ENCODE measurements at places on chromosomes 2 and 18. TPM values are rescaled to one million over a fixed set of nuclear protein-coding genes. Genes with fewer than 3 reads are reported as not detected.

AMER3 gene
- total RNA-seq: not detected

- no peak for DNase-seq
These were observed 77.1 kb downstream of the ADAM23 start for GRCh38 chr2:206520450-206520849.

MOB1A gene
- total RNA-seq: 218 TPM

SULT1C4 gene
- not detected for total RNA-seq

- DNase-seq: peak; percentile 86
These were observed 263.8 kb downstream of the KCNE4 start for GRCh38 chr2:223315813-223316212.

GRCh38 chr2:232892843-232893242 lies 22.8 kb downstream of the SNORC start:
- no peak for DNase-seq

PKDCC gene
- total RNA-seq: 4.1 TPM

DSG4 gene
- total RNA-seq: not detected

DNA sequence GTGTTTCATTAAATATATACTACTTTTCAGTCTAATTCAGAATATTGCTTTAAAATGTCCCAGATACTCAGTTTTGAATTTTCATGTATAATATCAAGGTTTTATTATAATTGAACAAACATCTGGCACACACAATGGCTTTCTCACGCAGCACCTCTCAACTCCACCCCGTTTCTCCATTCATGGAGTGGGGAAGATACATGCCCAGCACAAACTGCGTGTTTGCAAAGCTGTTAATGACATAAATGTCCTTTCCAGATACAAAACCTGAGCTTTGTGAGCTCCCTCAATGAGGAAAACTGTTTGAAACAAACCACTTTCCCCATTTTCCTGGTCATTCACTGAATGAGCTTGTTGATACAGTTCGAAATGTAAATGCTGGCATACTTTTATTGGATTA lies 150.3 kb upstream of the RASGRP3 start:
- no peak for DNase-seq

DNA sequence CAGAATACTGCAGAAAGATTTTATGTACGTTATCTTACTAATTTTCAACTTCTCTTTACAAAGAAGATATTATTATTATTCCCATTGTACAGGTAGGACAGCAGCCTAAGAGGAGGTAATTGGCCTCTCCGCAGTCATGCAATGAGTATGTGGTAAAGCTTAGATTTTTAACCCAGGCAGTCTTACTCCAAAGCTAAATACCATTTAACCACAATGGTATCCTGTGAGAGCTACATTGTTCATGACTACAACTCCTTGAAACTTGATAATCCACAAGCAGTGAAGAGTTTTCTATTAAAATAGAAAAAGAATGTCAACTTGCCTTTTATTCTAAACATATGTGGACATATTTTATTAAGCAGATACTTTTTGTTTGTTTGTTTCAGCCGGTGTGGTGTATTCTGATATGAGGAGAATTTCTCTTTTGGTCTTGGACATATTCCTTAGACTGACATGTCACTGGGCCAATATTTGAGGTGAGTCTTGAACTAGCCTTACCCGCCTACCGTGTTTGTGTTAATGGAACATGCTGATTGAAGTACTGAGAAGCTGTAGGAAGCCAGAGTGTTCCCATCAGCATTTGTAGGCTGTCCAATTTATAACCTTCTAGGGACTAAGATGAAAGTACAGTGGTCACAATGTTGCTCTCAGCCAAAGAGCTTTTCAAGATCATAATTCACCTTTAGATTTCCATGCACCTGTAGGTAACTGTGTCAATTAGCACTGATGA lies 293.9 kb upstream of the DCC start:
- DNase-seq: no peak

DNA sequence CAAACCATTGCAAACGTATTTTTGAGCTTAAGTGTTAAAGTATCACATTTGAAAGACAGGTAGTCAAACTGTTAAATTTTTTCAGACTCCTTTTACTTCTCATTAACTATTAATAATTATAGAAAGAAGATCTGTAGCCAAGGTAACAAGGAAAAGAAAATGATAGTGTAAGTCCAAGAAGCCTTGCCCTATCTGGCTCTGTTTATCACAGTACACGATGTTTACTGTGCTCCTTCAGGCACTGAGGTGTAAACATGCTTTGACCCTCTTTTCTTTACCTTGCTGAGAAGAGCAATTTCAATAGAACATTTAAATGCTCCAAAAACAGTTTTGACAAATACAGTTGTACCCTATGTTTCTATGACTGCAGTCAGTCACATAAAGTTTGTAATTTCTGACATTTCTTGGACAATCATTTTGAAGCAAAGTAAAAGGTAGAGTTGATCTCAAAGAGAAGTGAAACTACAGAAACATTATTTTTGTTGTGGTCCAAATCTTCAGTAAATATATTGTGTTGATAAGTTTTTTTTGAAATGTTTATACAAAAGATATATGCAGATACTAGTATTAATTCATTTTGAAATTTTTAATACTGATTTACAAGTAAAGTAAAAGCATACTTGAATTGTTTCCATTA lies 152.6 kb upstream of the KYNU start:
- no peak for DNase-seq

NTSR2 gene
- not detected for total RNA-seq

DNA sequence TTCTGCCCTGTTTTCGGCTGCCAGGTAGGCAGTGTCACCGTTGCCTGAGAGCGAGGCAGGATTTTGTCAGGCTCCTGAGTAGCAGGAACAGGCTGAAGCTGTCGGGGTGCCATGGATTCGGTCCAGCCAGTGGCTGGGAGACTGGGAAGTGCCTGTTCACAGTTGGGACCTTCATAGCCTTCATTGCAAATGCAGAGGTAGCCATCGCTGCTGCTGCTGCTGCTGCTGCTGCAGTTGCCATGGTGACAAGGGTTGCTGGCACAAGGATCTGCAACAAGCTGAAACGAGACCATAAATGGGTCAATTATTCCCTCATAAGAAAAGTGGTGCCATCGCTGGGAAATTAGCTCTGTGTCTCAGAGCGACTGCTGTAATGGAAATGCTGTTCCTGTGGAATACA lies 122.7 kb downstream of the DNER start:
- DNase-seq: no peak

GRCh38 chr2:46147626-46148368 lies 149.4 kb upstream of the EPAS1 start:
- no peak for DNase-seq

VIL1 gene
- not detected for total RNA-seq

- DNase-seq: no peak
These were observed 242.2 kb downstream of the LOXHD1 start for GRCh38 chr18:46414863-46415262.

DNA sequence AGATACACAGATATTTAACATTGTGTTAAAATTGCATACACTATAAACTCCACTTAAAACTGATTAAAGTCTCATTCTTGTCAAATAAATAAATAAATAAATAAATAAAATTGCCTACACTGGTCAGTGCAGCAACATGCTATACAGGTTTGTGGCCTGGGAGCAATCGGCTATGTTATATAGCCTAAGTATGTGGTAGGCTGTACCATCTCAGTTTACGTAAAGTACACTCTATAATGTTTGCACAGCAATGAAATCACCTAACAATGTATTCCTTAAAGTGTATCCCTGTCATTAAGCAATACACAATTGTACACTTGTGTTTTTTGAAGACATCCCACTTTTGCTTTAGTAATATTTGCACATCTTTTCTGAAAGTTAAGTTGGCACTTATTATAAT lies 337.7 kb upstream of the SETBP1 start:
- no peak for DNase-seq

DNA sequence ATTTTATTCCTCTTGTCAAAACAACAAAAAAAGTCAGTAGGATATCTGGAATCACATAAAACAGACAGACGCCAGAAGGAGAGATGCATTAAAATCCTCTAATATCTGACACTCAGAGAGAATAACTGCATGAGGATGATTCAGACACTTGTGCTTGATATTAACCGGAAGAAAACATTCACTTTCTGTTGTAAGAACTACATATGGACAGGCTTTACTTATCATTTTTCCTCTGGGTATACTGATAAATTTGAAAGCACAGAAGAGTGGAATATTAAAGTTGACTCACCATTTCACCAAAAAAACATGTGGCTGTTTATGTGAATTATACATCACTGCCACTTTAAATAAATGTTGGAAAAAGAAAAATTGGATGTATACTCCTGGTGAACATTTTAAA lies 589.1 kb upstream of the CDH2 start:
- no peak for DNase-seq

DNA sequence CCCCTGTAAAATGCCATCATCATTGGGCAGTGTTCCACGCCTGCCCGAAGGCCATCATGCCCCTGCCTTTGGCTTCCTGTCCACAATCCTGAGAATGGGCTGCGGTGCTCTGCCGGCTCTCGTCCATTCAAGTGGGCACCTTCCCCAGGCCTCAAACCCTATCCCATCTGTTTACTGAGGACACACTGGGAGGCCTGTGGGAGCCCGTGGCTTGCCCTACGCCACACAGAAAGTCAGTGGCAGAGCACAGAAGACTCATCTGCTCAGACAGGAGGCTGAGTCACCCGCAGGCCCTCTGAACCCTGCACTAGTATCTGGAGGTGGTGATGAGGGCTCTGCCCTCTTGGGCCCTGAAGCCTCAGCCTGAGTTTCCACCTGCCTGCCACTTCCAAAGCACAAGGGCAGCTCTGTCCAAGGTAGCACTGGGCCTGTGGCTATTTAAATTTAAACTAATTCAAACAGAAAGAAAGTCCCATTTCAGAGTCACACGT lies 19.1 kb upstream of the ANKRD53 start:
- no peak for DNase-seq

GPR45 gene
- total RNA-seq: not detected

DNA sequence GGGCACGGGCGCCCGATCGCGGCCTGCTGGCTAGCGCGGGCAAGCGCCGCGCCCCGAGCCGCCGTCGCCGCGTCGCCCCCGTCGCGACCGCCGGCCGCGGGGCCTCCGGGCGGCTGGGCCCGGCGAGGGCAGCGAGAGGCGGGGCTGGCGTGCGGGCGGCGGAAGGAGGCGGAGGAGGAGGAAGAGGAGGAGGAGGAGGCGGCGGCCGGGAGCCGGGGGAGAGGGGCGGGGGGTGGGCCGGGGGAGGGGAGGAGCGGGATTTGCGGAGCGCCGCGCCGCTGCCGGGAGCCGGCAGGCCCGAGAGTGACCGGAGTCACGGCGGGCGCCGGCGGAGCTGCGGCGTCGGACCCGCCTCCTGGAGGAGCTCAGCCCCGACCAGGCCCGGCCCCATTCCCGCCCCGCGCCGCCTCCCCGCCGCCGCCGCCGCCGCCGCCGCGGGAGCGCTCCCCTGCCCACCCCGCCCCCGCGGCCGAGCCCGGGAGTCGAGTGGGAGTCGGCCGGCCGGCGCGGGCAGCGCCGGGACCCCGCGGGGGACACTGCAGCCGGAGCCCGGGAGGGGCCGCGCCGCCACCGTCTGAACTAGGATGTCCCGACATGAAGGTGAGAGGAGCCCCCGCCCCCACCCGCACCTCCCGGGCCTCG lies at the start of gene KCMF1:
Gene KCMF1, plus strand, starts transcription at position 294 of the 642 bp plus-strand sequence. Its CDS starts 291 bp downstream, at position 585.
- DNase-seq: peak; percentile 62

DNA sequence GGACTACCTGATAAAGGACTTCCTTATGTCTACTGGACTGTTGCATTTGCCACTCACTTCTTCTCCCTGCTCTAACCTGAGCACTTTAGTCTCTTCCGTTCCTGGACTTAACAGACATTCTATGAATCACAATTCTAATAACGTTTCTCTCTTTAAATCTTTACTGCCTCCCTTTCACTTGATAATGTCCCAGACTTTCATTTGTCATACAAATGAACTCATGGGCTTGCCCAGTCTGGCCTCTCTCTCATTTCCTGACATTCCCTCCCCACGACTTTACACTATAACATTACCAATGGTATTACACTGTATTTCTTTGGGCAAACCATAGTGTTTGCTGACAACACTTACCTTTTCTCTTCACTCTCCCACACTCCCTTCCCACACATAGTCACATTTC lies 540.7 kb upstream of the TMEFF2 start:
- DNase-seq: no peak

UGT1A10 gene
- total RNA-seq: not detected

Data from M059J (cell line).